ENCODE measurements at places on chromosomes 6 and 20.

- DNase-seq = peak; percentile 42
Measured at GRCh38 chr20:36344517-36345132, 38.5 kb downstream of the DLGAP4 start.

DNA sequence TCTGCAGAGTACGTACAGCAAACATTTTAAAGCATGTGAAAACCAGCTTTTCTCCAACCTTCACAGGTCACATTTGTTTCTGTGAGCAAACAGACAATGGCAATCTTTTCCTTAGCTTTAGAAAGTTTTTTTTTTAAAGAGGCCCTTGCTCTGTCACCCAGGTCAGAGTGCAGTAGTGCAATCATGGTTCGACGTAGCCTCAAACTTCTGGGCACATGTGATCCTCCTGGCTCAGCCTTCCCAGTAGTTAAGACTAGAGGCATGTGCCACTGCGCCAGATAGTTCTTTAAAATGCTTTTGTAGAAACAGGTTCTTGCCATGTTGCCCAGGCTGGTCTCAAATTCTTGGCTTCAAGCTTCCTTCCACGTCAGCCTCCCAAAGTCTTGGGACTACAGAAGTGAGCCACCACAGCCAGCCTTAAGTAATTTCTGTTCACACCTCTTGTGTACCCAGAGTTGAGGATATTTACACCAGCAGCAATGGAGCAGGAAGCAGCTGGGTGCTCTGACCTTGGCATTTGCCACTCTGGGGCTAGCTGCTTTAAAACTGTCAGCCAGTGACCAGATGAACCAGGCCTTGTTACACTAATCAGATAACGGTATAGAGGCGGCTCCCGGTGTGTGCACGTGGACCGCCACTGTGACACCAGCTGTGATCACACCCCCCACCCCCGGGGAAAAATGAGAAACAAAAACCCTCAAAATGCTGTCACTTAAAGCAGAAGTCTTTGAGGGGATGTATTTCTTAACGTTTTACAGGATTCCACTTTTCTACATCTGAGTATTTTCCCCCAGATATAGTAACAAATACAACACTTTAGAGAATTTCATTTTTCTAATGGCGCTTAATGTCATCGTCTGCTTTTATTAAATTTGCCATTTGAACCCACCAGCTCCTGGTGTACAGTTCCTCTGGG is 71.3 kb downstream of the AKAP12 start:
- no peak for DNase-seq

GRCh38 chr6:106272287-106272686 is 53.3 kb downstream of the ATG5 start:
- DNase-seq = no peak

- no peak for DNase-seq
Measured at GRCh38 chr20:14783766-14784165, 446.4 kb upstream of the FLRT3 start.

DNA sequence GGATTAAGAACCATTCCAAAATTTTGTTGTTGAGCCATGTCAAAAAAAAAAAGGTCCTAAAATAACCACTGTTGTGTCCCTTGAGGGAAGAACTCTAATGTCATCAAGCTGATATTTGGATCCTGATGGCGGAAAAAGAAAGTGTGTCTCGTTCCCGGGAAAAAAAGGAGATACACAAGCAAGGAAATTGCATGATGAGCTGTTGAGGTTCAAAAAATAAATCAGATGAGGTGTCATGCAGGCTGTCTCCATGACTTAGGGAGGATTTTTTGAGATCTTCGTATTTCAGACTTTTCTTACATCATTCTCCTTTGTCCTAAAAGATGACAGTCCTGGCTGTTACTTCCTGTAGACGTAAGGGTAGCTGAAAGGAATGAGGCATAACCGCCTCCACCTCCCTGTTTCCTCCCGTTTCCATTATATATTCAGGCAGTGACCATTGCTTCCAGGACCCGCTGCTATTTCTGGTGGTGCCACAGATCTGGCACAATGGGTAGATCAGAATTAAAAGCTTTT is 117.3 kb upstream of the TNFAIP3 start:
- peak; percentile 21 for DNase-seq

- DNase-seq = peak; percentile 83
Measured at GRCh38 chr6:139256087-139256486, 35.7 kb downstream of the TXLNB start.

DNA sequence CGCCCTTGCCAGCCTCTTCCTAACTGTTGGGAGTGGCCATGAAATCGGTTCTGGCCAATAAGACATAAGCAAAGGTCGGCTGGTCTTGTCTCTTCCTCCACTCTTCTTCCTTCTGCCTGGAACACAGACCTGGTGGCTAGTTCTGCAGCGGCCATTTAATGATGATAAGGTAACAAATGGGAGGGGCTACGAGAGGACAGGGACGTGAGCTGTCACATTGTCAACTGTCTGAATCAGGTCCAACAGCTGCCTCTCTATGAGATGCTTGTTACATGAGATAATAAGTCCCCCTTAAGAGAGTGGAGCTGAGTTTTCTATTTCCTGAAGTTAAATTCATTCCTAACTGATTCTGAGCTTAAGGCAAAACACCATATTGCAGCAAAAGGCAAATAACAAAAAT is 12.5 kb upstream of the TMEM242 start:
- DNase-seq = no peak

DNA sequence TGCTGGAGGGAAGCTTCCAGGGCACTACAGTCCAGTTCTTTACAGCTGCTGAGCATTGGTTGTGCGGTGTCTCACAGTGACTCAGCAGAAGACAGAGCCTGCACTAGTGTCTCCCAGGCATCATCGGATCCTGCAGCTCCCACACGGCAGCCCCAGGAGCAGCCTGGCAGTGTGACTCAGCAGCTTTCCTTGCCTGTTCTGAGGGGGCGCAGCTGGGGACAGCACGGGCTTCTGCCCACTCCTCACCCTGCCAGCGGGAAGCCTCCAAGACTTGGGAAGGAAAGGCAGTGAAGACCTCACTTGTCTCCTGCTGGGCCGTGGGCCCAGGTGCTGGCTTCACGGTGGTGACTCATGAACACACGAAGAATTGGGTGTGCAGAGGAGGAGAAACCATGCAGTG is 165.4 kb downstream of the SYNDIG1 start:
- peak; percentile 94 for DNase-seq

- DNase-seq = no peak
Measured at GRCh38 chr6:106390088-106390487, 29.6 kb downstream of the CRYBG1 start.

GRCh38 chr20:571754-572441 is 28.3 kb upstream of the CSNK2A1 start:
- no peak for DNase-seq

GRCh38 chr6:134519465-134519864 is 201.6 kb upstream of the SGK1 start:
- DNase-seq = peak; percentile 51

DNA sequence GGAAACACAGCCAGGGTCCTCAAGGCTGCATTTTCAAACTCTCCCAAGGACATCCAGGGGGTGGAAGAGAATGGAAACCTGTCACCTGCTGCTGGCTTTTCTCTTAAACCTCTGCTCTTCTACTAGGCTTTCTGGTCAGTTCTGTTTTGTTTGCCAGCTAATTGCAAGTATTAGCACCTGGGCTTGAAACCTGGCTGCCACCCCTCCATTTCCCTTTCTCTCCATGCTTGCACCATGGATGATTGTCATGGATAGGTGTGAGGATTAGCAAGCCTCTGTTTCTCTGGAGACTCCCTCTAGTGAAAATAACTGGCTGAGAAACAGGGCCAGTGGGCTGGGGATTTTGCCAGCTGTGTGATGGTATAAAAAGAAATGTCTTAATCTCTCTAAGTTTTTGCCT is 33.0 kb upstream of the GPR6 start:
- DNase-seq = no peak

DNA sequence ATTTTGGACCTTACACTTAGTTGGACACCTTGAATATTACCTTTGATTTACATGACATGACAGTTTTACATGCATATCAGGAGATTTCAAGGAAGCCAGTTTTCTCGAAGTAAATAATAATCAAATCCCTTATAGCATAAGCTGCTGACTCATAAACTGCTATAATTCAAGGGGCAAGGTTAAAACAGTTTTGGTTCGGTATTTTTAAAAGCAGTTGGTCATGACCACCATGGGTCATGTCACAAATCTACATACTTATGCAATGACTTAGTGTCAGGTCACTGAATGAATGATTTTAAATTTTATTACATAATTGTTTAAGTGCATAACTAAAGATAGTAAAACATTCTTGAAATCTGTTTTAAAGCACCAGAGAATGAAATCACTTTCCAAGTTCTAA is 158.0 kb downstream of the DST start:
- DNase-seq = peak; percentile 81

DNA sequence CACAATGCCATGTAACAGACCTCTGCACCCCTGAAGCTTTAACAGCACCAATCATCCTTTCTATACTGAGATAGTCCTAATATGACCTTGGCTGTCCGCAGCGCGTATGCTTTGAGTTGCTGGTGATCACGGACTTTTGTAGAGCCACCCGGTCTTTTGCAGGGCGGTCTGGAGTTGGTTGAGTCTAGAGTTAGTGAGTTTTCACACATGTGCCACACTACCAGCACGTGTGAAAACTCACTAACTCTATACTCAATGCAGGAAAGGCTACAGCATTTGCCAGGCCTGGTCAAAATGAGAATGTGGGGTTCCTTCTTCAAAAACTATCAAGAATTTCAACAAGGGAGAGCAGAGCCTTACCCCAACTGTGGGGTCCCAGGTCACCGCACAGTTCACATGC is 14.6 kb downstream of the AGPAT4 start:
- DNase-seq = no peak

DNA sequence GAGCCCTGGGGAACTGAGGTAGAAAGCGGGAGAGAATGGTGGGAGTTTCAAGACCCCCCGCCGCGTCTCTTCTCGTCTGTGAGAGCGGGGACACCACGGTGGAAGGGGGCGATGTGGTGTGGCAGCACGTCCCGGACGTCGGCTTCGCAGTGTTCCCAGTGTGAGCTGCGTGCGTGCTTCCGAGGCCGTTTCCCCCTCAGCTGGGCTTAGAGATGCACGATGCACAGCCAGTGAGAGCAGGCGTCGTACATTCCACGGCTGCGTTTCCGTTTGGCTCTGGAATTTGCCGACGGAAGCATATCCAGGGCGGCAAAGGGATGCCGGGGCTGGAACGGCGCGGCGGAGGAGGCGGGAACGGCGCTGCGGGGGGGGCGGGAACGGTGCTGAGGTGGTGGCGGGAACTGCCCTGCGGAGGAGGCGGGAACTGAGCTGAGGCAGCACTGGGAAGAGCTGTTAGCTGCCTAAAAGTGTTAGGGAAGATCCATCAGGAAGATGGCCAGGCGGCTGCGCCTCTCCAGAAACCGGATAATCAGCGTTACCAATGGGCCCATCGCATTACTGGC is 37.7 kb downstream of the KIF25 start:
- DNase-seq = peak; percentile 78

DNA sequence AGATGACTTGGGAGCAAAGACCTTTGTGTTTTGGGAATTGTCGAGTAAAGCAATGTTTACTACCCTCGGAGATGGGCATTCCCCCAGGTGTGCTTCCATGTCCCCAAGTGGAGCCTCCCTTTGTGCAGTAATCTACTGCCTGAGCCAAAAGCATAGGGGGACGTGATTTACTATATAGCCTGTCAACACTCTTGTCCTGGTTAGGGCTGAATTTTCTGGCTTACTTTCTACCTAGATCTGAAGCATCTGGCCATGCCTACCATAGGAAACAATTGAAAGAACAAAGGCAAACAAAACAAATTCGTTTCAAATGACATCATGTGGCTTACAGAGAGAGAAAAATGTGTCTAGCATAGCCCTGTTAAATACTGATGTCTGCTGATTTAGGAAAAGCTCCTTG is 350.6 kb downstream of the SAMD5 start:
- DNase-seq = no peak

DNA sequence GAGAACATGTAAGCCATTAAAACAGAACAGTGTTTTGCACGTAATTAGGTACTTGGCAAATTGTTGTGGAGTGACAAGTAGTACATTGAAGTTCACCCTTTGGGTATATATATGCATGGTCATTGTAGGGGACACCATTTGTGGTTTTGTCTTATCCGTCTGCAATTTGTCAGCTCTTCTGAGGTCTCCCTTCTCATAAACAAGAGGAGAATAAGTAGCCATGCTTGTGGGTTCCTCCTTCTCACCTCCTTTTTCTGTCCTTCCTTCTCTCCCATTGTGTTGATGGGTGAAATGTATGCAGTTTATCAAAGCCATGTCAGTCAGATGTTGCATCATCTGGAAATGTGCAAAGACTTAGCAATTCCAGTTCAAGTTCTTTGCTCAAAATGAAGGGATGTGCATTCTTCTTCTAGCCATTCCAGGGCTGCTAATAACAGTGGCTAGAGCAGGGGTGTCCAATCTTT is 70.9 kb downstream of the QKI start:
- DNase-seq = peak; percentile 2

DNA sequence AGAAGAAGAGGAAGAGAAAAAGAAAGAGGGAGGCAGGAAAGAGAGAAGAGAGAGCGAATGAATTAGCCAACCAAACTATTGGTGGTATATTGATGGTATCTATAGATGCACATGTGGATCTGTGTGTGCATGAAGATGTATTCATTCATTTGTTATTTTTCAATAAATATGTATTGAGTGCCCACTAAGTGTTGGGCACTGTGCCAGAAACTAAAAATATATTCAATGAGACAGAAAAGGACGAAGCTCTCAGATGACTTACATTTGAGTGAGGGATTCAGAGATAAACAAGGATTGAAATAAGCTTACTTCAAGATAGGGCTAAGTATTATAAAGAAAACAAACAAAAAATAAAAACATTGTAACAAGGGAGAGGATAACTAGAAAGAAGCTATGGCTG is 154.9 kb downstream of the TSHZ2 start:
- no peak for DNase-seq

DNA sequence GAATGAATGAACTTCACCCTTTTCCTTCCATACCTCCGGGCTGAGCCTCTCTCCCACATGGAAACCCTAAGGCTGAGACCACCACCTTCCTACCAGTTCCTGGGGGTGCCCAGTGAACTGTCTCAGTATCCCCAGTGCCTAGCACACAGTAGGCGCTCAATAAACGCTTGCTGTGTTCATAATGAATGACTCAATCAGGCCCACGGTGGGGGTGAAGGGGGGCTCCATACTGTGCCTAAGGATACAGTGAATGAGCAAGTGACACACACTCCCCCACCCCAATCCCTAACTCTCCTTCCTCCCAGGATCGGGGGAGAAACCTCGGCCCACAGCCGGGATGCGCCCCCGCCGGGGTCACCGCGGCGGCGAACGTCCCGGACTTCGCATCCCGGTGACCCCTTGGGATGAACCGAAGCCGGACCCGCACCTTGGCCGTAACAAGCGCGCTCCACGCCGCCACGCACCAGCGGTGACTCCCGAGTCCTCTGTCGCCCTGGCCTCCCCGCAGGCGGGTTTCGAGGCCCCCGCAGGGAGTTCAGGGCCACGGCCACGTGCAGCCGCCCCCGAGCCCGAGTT is 592 bp downstream of the KCNG1 start:
- DNase-seq = no peak

All from IMR-90 (cell line).